GM23248 (cell line): ENCODE measurements at places on chromosomes 5 and 9.
A peak's percentile ranks its signal among the peaks of the same experiment; 100 is the strongest.

DNA sequence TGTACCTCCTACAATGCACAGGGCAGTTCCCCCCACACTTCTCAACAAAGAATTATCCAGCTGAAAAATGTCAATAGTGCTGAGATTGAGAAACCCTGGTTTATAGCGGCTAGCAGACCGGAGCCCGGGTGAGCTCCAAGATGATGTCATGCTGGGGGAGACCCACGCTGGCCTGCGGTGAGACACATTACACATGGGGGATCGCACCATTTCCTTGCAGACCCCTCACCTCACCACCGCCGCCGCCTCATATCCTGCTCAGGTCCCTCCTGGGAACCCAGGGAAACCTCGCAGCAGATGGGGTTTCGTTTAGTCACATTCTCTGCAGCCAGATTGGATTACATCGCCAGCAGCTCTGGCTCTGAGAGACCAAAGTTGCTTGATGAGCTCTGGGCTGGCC is 14.7 kb upstream of the TNC start:
- DNase-seq, result no peak

DNA sequence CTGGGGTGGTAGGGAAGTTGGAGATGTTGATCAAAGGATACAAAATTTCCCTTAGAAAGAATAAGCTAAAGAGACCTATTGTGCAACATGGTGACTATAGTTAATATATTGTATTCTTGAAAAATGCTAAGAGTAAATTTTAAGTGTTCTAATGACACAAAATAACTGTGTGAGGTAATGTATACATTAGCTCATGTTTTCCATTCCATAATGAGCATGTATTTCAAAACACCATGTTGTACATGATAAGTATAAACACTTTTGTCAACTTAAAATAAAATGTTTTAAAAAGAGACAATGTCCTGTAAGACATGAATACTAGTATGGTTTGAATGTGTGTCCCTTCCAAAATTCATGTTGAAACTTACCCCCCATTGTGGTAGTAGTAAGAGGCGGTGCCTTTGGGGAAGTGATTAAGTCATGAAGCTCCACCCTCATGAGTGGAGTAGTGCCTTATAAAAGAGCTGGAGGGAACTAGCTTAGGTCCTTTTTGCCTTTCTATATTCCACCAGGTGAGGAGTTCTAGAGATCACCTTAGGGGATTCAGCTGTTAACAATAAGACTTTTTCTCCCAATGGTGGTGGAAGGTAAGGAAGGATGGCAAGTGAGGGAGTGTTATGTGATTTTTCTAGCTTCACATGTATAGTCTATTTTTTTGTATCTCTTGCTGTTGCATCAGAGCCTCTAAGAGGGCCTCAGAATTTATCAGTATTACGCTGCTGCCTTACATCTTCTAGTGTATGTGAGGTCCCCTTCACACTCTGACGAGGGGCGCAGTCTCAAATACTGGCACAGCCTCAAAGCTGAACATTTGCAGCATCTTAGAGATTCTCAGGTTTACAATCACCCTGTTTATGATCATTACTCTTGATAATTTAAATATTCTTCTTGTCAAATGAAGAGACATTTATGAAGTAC is 94.9 kb upstream of the NREP start:
- DNase-seq, result no peak

GRCh38 chr9:114677418-114677817 is 4.6 kb downstream of the TEX48 start:
- DNase-seq, result peak; percentile 99

GRCh38 chr5:55899344-55899743 is 48.2 kb downstream of the IL31RA start:
- DNase-seq, result peak; percentile 81

- DNase-seq, result no peak
Observed at GRCh38 chr5:78830528-78831046, 154.5 kb downstream of the ARSB start.
